ENCODE measurements at places on chromosomes 3 and 15.
A peak's percentile ranks its signal among the peaks of the same experiment; 100 is the strongest.

- no peak for DNase-seq
Observed at GRCh38 chr3:5165698-5166097, 21.8 kb upstream of the EDEM1 start.

- peak; percentile 90 for DNase-seq
Observed at GRCh38 chr3:15291589-15292541, 40.5 kb downstream of the SH3BP5 start.

GRCh38 chr3:112124907-112125607 lies 8.0 kb downstream of the GCSAM start:
- DNase-seq: no peak

GRCh38 chr3:13495351-13495813 lies 15.3 kb downstream of the HDAC11 start:
- DNase-seq: no peak

GRCh38 chr3:178623666-178624255 lies 87.5 kb downstream of the KCNMB2 start:
- DNase-seq: no peak

GRCh38 chr15:101206176-101206591 lies 45.7 kb downstream of the CHSY1 start:
- peak; percentile 81 for DNase-seq

- DNase-seq: no peak
Observed at GRCh38 chr3:197584733-197585132, 29.0 kb upstream of the BDH1 start.

DNA sequence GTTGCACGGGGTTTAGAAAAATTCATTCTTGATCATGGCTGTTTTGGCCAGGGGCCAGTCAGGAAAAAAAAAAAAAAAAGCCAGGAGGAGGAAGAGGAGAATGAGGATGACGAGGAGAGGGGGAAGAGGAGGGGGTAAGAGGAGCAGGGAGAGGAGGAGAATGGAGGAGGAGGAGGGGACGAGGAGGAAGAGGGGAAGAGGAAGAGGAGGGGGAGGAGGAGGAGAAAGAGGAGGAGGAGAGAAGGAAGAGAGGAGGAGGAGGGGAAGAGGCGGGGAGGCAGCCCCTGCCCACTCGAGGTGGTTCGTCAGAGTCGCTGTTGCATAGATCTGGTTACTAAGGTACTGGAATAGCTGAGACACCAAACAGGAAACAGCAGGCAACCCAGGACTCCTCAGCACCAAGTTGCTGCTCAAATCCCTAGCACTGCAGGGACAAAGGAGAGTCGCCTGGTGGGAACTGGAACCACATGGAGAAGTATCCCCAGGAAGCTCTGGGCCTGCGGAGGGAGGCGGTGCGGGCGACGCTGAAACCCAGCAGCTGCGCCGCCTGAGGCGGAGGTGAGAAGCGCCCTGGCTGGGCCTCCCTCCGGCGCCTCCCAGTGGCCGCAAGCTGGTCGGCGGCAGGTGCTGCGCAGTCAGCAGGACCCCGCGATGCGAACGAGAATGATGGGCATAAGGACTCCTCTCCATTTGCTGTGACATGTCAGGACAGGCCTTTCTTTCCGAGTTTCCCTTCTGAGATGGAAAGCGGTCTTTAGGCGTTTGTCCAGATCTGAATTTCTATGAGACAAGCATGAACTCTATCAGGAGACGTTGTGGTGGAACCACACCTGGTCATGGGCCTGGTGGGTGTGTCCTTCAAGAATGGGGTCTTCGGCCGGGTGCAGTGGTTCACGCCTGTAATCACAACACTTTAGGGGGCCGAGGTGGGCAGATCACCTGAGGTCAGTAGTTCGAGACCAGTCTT lies 17.5 kb downstream of the FAM240A start:
- DNase-seq: peak; percentile 82

DNA sequence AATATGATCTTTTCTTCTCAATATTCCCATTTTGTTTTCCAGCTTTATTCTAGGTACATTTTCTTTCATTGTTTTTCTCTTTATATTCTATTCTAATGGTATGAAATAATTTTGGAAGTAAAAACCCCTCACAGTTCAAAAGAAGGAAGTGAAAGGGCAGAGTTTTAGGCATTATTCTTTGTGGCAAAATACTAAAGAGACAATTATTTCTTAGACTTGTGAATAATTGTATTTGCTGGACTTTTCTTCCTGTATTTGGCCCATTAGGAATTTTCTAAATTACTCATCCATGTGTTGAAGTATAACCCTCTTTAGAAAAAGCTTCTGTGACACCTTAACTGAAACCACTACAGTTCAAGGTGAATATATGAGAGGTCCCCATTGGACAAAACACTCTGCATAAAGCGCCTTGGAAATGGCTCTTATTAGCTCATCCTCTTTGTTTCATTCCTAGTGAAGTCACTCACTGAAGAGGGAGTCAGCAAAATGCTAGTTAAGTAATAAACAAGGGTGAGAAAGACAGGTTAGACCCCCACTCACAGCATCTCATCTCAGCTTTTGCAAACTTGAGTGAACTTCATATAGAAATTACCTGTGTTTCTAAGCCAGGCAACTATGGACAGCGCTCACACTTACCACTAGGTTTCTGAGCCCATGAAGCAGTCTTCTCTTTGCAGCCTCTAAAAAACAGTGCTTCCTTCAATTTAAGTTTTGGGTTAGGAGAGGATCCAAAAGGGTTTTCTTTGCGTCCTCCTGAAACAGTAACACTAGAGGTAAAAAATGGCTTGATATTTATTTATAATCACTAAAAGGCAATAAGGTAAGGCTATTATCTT lies 327.5 kb downstream of the ARPP21 start:
- no peak for DNase-seq

DNA sequence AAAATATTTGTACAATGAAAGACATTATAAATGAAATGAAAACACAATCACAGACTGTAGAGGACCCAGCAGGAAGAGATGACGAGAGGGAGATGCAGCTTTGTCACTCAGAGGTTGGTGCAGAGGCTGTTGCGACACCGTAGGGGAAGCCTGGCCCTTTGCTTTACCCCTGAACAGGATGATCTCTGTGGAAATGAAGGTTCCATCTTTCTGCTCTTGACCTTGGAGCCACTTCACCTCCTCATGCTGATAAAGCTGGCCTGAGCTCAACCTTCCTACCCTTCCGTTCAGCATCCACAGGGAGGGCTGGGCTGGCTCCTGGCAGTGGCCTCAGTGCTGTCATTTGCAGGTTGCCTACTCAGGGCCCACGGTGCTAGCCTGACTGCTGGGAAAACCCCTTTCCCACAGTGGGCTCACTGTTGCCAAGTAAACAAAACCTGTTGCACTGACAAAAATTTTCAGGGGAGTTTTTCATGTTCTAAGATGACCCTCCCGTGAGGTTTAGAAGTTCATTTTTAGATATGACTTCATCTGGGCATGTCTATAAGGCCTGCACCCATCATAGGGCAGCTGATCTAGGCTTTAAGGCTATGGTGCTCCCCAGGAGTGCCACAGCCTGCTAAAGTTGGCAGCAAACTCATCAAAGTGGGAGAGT lies 3.0 kb upstream of the CD80 start:
- DNase-seq: peak; percentile 77

GRCh38 chr3:179045719-179046402 lies 25.7 kb downstream of the ZMAT3 start:
- DNase-seq: no peak

- no peak for DNase-seq
Observed at GRCh38 chr3:17431004-17431403, 311.4 kb downstream of the TBC1D5 start.

DNA sequence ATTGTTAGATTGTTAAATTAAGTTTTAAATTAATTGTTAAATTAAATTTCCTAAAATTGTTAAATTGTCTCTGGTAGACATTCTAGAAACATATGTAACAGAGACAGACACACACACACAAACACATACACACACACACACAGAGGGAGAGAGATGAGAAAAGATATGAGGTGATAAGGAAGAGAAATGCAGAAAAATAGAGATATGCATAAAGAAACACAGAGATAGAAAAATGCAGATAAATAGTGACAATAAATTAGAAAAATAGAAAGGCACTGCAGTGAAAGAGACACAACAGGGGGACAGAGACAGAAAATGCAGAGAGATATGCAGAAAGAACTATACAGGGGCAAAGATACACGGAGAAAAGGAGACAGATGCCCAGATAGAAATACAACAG lies 25.1 kb upstream of the GOLGA8B start:
- DNase-seq: no peak

DNA sequence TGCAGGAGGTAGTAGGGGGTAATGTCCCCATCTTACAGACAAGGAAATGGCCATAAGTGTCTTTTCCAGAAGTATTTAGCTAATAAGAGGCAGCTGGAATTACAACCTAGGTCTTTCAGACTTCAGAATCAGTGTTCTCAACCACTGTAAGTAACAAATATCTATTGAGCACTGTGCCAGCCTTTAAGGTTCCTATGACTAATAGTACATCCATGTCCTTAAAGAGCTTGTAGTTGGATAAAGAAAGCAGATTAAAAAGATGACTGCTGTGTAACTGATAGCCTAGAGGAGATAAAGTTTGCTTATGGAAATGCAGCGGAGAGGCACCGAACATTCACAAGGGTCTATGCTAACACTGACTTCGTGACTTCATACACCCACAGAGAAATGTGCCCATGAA lies 136.0 kb downstream of the KCNMB2 start:
- DNase-seq: no peak
